ENCODE measurements at places on chromosomes 13 and 19.

DNA sequence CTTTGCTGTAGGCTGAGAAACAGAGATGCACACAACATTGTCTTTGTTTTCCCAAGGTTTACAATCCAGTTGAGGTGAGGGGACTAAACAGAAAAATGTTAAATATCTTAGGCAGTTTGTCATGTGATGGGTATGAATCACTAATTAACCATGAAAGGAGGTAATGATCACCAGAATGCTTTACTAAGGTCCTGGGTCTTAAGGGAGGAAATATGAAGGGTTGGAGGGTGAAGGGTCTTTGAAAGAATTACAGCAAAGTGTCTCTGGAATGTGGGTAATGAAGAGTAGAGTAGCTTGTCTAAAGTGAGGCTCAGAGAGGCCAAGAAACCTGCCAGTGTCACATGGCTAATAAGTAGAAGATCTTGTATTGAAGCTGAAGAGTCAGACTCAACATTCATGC, 19.0 kb downstream of the BIVM start:
- DNase-seq: no peak

DNA sequence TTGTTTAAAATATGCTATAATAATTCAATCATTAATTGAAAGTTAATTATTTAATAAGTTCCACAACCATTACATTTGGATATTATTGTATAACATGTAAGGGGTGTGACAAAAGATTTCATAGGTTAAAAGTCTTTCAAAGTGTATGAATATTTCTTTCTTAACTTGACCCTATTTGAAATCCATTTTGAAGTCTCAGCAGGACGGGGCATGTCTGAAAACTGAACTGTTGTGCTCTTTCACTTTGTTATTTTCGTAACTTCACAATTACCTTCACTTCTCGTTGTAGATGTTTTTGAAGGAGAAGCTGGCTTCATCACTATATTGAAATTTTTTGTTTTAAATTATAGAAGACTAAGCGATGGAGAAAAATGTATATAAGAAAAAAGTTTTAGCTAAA, 1775.7 kb downstream of the PCDH9 start:
- DNase-seq: no peak

- DNase-seq: no peak
Observed at GRCh38 chr19:10766671-10767201, 48.9 kb downstream of the DNM2 start.

DNA sequence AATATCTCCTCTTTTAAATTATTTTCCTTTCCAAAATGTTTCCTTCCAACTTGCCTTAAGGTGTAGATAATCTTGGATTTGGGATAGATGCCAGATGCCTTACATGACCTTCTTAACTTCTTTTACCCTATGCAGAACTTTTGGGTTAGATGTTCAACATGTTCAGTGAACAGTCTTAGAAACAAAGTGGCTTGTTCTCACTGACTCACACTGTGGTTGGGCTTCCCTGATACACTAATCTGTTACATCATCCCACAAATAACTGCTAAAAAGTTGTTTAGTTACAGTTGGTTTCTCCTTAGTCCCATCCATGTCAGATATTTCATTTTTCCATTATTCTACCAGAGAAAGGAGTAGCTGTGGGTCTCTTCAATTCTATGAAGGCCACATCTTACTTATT, 2638.2 kb downstream of the PCDH9 start:
- no peak for DNase-seq

DNA sequence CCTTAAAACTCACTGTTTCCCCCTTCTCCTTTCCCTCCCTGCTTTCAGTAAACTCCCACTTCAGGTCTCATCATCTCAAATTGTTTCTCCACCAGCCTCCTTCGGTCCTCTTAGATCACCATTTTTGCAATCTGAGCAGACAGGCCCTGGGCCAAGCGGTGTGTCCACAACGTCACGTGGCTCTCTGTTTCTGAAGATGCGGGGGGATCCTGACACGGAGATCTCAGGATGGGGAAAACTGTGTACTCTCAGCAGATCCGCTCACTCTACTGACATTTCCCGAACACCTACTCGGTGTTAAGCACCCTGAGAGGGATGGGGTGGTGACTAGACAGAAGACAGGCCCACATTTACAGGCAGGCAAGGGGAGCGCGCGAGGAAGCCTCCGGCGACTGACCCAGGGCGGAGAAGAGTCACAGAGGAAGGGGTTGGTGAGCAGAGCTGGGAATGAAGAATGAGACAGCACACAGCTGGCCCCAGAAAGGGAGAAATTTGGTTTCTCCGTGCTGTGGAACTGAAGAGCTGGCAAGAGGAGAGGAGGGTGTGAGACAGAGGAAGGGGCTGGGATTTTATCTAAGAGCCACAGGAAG, 38.8 kb downstream of the SERP2 start:
- DNase-seq: no peak

DNA sequence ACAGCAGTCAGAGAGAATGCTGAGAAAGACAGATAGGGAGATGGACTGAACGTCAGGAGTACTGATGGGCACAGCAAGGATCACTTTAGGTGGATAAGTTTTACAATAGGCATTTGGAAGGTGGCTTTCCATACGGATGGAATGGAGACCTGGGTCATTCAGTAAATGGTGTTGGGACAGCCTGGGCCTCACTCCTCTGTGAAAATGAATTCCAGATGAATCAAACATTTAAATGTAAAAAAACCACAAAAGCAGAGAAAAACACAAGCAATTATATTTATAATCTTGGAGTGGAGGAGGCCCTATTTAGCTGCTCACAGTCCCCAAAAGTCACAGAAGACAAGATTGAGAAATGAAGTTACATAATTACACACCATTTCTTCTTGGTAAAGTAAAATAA, 4.7 kb downstream of the IL17D start:
- no peak for DNase-seq

GRCh38 chr19:50419580-50420035, 870 bp downstream of the SPIB start:
- no peak for DNase-seq

DNA sequence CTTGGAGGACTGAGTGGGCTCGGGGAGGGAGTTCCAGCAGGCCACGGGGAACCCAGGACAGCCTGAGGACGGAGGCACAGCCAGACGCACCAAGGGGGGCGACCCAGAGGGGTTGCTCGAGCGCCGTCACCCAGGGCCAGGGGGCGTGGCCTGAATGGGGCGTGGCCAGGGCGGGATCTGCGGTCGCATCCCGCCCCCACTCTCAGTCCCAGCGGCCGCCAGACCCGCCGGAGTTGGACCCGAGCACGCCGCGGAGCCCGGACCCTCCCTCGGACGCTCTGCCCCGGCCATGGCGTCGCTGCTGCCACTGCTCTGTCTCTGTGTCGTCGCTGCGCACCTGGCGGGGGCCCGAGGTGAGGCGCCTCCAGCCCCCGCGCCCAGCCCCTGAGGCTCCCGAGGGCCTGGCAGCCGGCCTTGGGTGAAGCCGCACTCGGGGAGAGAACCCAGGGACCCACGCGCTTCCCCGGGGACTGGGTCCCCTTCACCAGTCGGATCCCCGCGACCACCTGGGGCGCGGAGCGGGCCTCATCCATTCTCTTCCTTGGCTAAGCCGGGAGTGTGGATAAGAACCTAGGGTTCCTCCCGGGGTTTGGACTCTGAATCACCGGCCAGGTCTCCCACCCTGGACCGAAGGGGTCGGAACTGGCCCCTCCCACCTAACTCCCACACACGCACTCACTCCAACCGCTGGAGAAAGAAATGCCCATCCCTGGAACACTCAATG, at the start of gene CILP2:
TSS of gene CILP2 (plus strand) at position 205 of the 724 bp plus-strand sequence. CDS start at position 290, 85 bp downstream.
- no peak for DNase-seq

- DNase-seq: no peak
Observed at GRCh38 chr13:106287351-106287750, 248.1 kb downstream of the EFNB2 start.

DNA sequence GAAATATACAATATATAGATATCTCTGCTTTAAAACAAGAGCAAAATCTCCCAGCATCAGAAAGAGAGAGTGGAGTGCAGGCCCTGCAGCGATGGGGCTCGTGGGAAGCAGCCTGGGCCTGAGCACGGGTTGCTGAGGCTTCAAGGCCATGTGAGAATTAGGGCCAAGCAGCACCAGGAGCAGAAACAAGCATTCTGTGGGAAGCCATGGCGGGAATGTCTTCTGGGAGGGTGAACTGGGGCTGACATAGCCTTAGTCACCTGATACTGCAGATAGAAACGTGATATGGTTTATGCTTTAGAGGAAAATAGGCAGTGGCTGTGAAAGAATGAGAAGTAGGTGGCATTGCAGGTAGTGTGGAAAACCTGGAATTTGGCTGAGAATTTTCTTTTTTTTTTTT, 472.3 kb downstream of the IRS2 start:
- no peak for DNase-seq

DNA sequence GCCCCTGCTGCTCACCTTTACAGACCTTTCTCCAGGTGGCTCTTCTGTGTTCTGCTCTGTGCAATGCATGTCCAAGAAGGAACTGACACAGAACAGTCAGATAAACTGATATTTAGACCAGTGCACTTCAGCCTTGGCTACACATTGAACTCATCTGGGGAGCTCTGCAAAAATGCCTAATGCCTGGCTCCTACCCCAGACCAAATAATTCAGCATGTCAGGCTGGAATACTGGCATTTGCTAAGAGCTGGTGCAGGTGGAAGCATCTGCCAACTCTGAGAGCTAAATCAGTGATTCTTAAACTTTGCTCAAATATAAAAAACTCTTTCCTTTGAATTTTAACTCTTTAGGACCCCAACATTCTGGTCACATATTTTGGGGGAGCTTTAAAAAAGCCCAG, 118.2 kb upstream of the TSC22D1 start:
- no peak for DNase-seq

DNA sequence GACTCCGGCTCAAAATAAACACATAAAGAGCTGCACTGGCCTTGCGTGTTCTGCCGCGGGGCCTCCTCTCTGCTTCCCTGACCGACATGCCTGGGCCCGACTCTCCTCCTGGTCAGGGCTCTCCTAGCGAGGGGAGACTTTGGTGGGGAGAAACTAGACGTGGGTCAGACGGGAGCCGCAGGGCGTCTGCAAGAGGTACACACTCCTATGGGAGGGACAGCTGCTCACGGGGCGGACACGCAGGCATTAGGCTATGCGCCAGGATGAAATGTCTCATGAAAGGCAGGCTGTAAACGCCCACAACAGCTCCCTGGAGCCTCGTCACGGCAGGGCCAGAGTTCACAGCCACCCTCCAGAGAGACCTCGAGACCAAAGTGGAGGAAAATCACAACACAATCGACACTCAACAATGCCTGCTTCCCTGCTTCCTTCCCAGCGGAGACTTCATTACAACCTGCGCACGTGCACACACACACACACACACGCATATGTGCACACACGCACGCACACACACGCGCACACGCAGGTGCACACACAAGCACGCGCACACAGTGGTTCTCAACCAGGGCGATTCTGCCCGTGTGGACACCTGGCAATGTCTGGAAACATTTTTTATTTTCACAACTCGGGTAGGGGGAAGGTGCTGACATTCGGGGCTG, 5.8 kb downstream of the SLC39A3 start:
- DNase-seq: no peak

- DNase-seq: peak; percentile 90
Observed at GRCh38 chr19:18940769-18941627, at the start of gene HOMER3. HOMER3 (minus strand) TSS chr19:18941217; CDS start chr19:18938982, 2,235 bp downstream.

- no peak for DNase-seq
Observed at GRCh38 chr13:40458720-40458990, 207.8 kb downstream of the FOXO1 start.

DNA sequence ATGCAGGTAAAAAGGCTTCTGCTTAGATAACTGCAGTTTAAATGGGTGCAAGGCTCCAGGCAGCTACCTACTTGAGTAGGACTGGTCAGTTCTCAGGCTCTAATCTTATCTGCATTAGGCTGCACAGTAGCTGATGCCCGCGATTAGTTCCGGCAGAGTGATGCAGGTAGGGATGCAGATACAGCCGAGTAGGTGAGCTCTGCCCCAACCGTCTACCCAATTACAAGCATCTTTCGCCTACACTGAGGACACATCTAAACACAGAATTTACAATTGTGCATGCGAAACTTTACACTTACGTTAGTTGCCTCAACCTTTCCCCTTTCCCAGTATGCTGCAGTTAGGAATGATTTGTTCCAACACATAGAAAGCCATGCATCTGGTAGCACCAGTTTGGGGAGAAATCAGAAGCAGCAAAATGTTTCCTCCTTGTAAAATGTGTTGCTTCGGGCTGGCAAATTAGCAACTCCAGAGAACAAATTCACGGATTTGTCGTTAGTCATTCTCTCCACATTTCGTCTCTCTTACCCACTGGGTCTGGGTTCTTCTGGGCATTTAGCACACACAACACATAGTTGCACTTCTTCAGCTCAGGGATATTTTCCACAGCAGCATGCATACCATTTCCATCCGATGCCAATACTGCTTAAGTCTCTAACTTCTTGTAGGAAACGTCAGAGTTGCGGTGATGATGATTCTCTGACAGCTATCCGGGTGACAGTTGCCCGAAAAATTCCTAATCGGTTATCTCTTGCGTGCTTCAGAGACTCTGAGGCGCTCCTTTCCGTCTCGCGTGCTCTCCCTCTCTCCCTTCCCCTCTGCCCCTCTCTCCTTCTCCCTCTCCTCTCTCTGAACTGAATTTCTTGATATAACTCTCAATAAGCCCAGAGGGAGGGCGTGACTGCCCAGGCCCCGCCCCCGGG, at the start of gene PCDH9:
TSS of gene PCDH9 (minus strand) at position 856 of the 923 bp plus-strand sequence. CDS start 1,896 bp downstream, outside the sequence.
- no peak for DNase-seq

DNA sequence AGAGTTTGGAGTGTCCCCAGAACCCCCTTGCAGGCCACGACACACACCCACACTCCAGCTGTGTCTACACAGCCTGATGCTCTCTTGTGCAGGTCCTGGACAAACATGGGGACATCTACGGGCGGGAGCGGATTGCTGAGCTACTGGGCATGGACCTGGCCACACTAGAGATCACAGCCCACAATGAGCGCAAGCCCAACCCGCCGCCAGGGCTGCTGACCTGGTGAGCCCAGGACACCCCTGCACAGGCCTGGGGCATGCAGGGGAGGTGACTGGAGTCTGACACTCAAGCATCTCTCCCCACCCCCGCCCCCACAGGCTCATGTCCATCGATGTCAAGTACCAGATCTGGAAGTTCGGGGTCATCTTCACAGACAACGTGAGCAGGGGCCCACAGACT, 39.9 kb downstream of the MAP4K1 start:
- DNase-seq: no peak

- DNase-seq: no peak
Observed at GRCh38 chr13:61128850-61129645, 286.6 kb downstream of the PCDH20 start.

DNA sequence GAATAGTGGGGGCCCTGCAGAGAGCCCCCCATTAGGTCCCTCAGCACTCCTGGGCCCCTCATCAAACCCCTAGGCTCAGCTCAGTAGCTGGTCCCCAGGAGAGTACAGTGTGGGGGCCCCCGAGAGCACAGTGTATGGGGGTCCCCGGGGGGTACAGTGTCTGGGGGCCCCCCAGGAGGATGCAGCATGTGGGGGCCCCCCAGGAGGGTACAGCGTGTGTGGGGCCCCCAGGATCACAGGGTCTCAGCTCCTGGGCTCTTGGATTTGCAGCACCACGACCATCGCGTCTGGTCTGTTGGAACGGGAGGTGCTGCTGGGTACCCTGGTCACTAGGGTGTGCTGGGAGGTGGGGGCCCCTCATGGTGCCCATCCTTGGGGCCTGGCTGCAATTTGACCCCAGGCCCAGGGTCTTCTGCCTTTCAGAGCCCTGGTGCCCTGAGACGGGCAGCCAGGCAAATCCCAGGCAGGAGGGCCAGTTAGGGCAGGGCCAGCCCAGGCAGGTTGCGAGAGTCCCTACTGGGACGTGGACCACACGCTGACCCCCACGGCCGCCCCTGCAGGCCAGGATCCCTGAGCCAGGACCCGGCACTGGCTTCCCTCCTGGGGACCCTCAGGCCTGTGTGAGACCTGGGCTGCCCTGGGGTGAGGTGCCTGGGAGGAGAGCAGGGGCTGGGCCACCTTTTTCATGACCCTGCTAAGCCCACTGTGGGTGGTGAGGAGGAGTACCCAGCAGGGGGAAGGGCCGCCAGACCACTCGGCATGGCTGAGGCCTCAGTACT, 13.6 kb downstream of the CBARP start:
- no peak for DNase-seq
